ENCODE measurements at places on chromosomes 5 and 9. TPM values are rescaled to one million over a fixed set of nuclear protein-coding genes. Genes with fewer than 3 reads are reported as not detected.

DNA sequence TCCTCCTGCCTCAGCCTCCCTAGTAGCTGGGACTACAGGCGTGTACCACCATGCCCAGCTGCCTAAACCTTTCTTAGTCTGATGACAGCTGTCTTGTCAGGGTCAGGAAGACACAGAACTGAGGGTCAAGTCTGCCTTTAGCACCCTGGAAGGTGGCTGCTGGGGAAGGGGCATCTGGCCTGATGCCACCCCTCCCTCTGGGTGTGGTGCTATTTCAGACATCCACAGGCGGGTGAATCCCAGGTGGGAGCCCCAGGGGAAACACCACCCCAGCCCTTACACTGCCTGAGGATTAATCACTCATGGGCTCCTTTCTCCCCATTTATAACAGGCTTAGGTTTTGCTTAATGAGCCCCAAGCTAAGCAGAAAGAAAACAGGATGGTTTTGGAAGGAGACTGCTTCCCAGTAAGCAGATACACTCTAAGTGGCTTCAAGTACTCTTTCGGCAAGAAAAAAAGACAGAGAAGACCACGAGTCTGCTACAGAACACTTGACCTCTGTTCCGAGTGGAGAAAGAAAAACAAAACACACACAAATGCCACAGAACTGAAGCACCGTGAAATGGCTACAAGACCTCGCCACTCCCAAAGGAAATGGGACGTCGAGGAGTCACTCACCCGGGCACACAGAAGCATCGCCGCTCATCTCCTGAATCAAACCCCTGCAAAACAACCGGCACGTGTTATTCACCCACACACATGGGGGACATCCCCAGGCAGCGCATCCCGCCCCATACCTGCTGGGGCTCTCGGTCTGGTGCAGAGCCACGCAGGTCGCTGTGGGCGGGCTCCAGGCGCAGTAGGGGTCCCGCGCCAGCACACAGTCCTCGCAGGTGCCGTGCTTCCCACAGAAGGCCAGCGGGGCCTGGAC is 62.4 kb downstream of the SECISBP2 start:
- peak; percentile 36 for DNase-seq

GRCh38 chr9:91771864-91772263 is 178.2 kb downstream of the ROR2 start:
- no peak for DNase-seq

DNA sequence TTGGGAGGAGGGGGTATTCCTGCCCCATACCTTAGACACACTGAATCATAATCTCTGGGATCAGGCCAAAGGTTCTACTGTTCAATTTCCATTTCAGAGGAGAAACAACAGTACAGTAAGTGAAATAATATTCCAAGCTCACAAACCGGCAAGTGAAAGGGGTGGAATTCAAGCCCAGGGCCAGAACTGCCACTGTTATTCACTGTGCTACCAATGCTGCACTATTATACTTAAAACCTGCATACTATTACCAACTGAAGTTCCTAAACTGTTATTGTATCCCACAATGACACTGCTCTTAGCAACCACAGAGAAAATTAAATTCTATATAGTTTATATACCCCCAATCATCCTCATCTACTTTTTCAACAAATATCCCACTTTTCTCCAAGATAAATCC is 24.6 kb downstream of the SSBP2 start:
- DNase-seq, result no peak

The TIMD4 gene
- 0.68 TPM for polyA plus RNA-seq

- no peak for DNase-seq
Observed at GRCh38 chr9:126531591-126531990, 82.1 kb upstream of the LMX1B start.

GRCh38 chr9:127258606-127259471 is 5.7 kb upstream of the GARNL3 start:
- no peak for DNase-seq

The FBP2 gene
- 0.10 TPM for polyA plus RNA-seq

The CCL19 gene
- not detected for polyA plus RNA-seq

The PCDHGB4 gene
- 7.6 TPM for polyA plus RNA-seq

DNA sequence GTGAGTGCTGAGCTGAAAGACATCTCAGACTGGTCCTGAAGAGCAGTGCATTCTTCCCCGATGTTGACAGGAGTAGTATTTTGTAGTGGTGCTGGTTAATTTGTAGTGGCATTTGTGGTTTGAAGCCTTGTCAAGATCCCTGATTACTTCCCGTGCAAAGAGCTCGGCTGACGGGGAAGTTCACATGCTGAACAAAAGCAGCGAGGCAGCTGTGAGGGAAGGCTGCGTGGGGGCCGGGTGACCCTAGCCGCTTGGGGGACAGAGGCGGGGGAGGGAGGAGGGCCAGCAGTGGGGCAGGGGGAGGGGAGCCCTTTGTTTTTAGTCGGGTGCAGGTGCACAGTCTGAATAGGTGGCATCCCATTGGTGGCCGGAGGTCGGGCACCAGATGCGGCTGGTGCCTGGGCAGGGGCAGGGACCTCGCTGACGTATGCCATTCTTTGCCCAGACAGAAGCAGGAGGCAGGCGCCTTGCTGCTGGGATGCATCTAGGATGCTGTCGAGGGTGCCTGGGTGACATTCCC is 64.7 kb downstream of the CRB2 start:
- no peak for DNase-seq

The CCDC192 gene
- 1.5 TPM for polyA plus RNA-seq

- DNase-seq, result no peak
Observed at GRCh38 chr9:112170968-112171367, 4.1 kb downstream of the SUSD1 start.

The PTPDC1 gene
- 17.5 TPM for polyA plus RNA-seq

- no peak for DNase-seq
Observed at GRCh38 chr5:83751201-83751600, 30.5 kb upstream of the HAPLN1 start.

DNA sequence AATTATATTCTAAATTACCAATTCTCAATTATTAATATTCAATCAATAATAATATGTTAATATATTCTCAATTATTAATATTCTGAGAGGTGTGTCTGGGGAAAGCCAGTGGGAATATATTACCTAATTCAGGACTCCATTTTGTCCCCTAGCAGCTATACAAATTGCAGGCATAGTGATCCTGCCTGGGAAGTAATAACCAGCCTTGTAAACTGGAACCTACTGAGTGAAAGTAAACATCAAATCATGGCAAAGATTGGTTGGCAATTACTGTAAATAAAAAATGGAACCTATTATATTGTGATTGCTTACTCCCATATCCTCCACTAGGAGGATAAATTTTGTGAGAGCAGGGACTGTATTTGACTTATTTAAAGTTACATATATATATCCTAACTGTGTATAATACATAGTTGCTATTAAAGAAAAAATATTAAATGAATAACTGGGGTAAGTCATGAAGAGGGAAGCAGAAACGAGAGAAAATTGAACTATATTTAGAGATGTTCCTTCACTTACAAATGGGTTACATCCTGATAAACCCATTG is 150.5 kb upstream of the ELL2 start:
- DNase-seq, result no peak

The TAF1L gene
- 0.10 TPM for polyA plus RNA-seq

The CNTNAP3B gene
- 17.5 TPM for polyA plus RNA-seq

DNA sequence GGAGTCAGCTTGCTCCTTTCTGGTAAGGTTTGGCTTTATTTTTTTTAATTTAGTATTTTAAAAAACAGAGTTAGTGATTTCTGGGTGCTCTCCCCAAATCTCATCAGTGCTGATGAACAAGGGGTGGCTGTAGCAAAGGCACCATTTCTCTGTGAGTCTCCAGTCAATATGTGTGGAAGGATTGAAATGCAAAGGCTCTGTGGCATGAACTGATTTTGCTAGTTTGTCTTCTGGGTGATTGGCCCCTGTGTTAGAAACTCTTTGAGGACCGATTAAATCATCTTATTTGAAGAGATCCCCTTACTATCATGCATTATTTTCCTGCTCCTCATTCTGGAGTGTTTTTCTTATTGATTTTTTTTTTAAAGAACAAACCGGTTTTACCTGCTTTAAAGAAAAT is 596 bp downstream of the TEK start:
- DNase-seq, result no peak

The ADAMTSL1 gene
- polyA plus RNA-seq, result 16.3 TPM

DNA sequence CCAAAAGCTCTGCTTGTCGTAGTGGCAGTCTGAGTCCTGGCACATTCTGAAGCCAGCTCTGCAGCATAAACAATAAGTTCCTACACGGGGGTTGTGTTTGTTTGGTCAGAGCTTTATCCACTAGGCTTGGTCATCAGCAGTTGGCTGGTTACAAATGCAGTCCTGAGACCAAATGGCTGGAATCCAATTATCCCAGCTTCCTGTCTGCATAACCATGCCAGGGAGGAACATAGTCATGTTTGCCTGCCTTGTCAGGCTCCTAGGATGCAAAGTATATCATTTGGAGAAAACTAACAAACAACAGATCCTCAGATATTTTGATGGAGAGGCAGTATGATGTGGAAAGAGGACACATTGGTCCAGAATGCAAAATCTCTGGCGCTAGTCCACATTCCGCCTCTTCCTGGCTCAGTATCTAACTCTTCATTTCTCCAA is 85.8 kb downstream of the FBXO38 start:
- DNase-seq, result no peak

The CYLC2 gene
- polyA plus RNA-seq, result not detected

The NSG2 gene
- polyA plus RNA-seq, result 0.35 TPM

DNA sequence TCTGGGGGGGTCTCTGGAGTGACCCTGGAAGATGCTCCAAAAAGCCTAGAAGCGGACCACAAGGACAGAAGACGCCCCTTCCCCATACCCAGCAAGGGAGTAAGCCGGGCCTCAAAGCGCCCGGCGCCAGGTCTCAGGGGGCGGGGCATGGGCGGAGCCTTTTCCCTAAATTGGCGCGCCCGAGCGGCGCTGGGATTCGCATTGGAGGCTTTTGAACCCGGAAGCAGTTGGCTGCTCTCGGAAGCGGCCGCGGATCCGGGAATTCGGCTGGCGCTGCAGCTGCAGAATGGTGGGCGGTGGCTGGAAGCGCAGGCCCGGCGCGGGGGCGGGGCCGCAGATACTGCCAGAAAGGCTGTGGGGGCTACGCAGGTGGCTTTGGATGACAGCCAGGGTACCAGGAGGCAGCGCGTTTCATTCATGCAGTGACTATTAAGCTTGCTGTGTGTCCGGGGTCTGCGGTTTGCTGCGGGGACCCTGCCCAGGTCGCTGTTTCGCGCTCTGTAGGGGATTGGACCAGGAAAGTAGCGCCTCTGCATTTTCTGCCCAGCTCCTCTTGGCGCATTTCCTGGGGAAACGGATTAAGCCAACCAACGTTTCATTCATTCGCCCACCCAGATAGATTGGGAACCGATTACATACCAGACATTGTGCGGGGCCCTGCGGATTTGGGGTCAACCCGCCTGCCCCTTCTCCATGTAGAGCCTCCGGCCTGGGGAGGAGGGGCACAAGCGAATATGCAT is 83.0 kb upstream of the FREM1 start:
- DNase-seq, result peak; percentile 89

The ALDH1A1 gene
- 281 TPM for polyA plus RNA-seq

GRCh38 chr9:12785260-12785770 is 10.5 kb downstream of the LURAP1L start:
- DNase-seq, result no peak

The PTCD2 gene
- polyA plus RNA-seq, result 12.2 TPM

- DNase-seq, result no peak
Observed at GRCh38 chr9:14157191-14157590, 156.8 kb downstream of the NFIB start.

GRCh38 chr5:139571966-139572365 is 10.8 kb downstream of the UBE2D2 start:
- no peak for DNase-seq

The DUSP1 gene
- polyA plus RNA-seq, result 59.3 TPM

GRCh38 chr5:168603746-168604145 is 24.6 kb upstream of the PANK3 start:
- no peak for DNase-seq

- DNase-seq, result no peak
Observed at GRCh38 chr5:158754018-158754514, 345.6 kb downstream of the EBF1 start.

The PAPPA gene
- 3.5 TPM for polyA plus RNA-seq

DNA sequence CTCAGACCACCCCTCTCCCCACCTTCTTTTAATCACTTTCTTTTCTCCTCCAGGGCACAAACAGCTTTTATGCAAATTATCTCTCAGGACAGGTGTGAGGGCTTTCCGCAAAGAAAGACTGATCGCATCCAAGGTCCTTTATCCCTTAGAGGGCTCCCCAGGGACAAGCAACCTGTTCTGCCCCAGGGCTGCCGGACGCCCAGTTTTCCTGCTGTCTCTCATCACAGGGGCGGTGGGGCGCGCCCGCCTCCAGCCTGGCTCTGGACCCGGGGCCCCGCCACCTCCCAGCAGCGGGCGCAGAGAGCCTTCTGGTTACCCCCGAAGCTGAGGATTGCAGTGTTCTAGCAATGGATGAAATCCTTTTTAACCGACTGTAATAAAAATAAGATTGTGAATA is 266.1 kb downstream of the CWC27 start:
- DNase-seq, result no peak

The STKLD1 gene
- polyA plus RNA-seq, result 4.4 TPM

The GAS1 gene
- polyA plus RNA-seq, result 55.3 TPM

DNA sequence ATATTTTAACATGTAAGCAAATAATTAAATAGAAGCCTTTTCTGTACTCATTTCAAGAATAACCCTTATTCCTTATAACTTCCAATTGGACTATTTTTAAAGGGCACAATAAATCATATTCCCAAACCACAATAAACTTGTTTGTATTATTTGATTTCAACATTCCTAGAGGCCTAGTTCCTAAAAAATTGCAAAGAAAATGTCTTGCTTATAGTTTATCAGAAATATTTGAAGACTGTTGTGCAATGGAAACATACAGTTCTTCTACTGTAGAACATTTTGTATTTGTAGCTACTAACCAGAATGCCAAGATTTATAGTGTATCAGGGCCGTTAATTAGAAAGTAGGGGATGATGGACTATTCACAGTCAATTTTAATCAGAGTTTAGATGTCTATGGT is 1037.0 kb upstream of the CDH18 start:
- DNase-seq, result no peak

DNA sequence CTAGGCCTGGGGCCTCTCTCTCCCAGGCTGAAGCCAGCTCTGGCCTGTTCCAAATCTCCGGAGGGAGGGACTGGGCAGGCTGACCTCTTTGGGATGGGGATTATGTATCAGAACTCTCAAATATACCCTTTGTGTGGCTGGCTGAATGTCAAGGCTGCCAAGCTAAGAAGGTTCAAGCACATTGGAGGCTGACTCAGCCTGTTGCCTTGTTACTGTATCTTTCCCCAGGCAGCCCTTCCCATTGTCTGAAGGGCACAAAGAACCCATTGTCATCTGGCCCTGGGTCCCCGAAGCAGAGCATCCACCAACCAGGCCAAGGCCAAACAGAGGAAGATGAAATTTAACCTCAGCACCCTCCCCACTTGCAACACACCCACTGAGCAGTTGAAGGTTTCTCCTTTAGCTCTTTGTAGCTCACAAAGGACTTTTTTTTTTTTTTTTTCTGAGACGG is 7.3 kb upstream of the SPARC start:
- no peak for DNase-seq

The VLDLR gene
- 33.0 TPM for polyA plus RNA-seq

GRCh38 chr9:76531231-76531780 is 72.3 kb downstream of the GCNT1 start:
- DNase-seq, result no peak

The RC3H2 gene
- 52.1 TPM for polyA plus RNA-seq

- DNase-seq, result no peak
Observed at GRCh38 chr5:170075696-170076095, 30.0 kb upstream of the FOXI1 start.

- no peak for DNase-seq
Observed at GRCh38 chr9:130467316-130467715, 22.6 kb downstream of the ASS1 start.

GRCh38 chr5:79509244-79509885 is 4.6 kb downstream of the HOMER1 start:
- no peak for DNase-seq

The IFNA21 gene
- polyA plus RNA-seq, result not detected

Measured in left kidney (tissue), 8 donors.